ENCODE measurements at places on chromosomes 13 and 19. TPM values are rescaled to one million over a fixed set of nuclear protein-coding genes. Genes with fewer than 3 reads are reported as not detected.

The SPRY2 gene
- total RNA-seq = 19.0 TPM

The ZNF473 gene
- 8.1 TPM for total RNA-seq

The ZNF492 gene
- total RNA-seq = 0.64 TPM

The GAPDHS gene
- total RNA-seq = not detected

All from epithelial cell of alveolus of lung (primary cell).